ENCODE measurements at places on chromosomes 1 and 21.

- DNase-seq: no peak
Measured at GRCh38 chr1:59173721-59174120, 123.2 kb upstream of the FGGY start.

DNA sequence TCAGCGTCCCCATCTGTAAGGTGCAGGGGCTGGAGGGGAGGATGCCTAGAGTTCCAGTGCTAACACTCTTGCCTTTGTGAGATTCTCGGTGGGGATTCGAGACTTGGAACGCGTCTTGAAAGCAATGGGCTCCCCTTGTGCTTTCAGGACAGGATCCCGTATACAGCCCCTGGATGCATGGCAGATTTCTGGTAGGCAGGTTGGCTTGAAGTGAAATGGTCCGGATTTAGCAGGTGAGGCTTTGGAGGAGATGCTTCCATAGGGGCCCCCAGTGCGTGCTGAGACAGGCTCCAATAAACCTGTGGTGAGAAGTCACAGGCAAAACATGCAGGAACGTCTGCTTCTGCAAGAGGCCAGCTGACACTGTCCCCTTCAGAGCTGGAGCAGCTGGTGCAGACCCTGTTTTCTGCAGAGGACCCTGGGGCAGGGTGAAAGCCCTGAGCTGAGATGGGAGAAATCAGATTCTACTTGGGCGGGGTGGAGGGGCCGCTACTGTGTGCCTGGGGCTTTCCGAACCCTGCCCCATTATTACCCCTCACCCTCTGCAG lies 270.4 kb downstream of the PTPRU start:
- no peak for DNase-seq

GRCh38 chr1:59263111-59263510 lies 33.8 kb upstream of the FGGY start:
- no peak for DNase-seq

GRCh38 chr1:86552376-86552775 lies 5.5 kb downstream of the CLCA4 start:
- no peak for DNase-seq

GRCh38 chr1:28113242-28113572 lies 24.8 kb upstream of the EYA3 start:
- DNase-seq: no peak

All from mucosa of gallbladder (tissue), 1 donor.